Karpas-422 (cell line): ENCODE measurements at places on chromosomes 11 and 22. TPM values are rescaled to one million over a fixed set of nuclear protein-coding genes. Genes with fewer than 3 reads are reported as not detected.

Gene MRGPRF
- total RNA-seq = not detected in 2 replicates

Gene RASSF10
- total RNA-seq = not detected in 2 replicates

Gene OR8G5
- not detected in 2 replicates for total RNA-seq

Gene OR56A1
- not detected in 2 replicates for total RNA-seq

Gene RAB36
- 4.0 and 10.6 TPM in 2 replicates for total RNA-seq

Gene B4GALNT4
- total RNA-seq = not detected in 2 replicates

Gene CCDC73
- 2.5 and 3.0 TPM in 2 replicates for total RNA-seq

Gene TMEM45B
- total RNA-seq = not detected in 2 replicates

Gene SEPTIN5
- total RNA-seq = not detected in 2 replicates

Gene OR56B4
- total RNA-seq = not detected in 2 replicates

Gene OR5M3
- not detected in 2 replicates for total RNA-seq

Gene CD44
- total RNA-seq = 0.58 and 0.86 TPM in 2 replicates

Gene NLRP14
- 0.19 and 0.51 TPM in 2 replicates for total RNA-seq

Gene TRIOBP
- total RNA-seq = 14.6 and 45.6 TPM in 2 replicates

Gene TRPM5
- not detected in 2 replicates for total RNA-seq

DNA sequence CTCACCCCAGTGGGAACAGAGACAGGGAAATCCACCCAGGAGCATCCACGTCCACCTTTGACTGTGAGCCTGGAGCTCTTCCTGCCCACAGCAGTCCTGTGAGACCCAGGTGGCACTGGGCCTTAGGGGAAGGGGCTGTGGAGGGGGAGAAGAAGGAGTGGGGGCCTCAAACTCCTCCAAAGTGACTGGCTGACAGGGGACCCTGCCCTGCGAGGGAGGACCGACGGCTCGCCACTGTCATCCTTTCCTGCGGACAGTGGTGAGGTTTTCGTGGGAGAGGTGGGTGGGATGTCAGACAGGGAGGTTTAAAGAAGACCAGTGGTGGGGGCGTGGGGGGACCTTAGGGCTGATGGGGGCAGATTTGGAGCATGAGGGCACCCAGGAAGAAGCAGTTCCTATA lies 92.5 kb upstream of the LMO1 start:
- DNase-seq = no peak

DNA sequence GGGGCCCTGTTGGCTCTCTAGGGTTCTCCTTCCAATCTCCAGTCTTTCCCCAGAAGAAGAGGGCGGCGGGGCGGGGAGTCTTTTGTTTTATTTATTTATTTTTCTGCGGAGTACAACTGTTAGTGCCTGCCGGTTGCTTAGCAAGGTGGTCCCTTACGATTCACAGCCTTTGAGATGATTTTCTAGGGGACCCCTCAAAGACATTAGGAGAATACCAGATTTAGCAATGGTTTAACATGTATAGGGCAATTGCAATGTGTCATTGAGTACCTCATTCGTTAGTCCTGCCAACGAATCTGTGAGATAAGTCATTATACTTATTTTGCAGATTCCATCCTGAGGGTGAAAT lies 307 bp upstream of the MRPL16 start:
- no peak for DNase-seq

GRCh38 chr22:49824936-49825335 lies 2.7 kb downstream of the BRD1 start:
- DNase-seq = no peak

DNA sequence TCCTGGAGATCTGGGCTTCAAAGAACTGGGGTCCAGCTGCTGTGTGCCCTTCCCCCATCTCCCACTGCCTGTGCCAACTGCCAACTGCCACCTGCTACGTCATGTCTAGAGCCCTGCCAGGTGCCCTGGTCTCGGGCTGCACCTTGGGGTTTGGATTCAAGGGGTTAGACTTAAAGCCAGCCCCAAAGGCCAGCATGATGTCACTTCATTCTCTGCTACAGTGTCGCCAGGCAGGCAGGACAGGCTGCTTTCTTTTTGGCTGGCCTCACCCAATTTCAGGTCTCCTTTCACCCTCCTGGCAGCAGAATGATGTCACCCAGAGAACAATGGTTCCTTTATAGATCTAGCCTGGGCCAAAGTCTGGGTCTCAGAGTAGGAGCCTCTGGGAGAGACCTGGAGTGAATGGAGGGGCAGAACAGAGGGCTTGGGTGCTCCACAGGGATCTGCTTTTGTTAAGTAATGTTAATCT lies 79.5 kb upstream of the CRYBB3 start:
- DNase-seq = no peak

GRCh38 chr11:15291885-15292284 lies 177.2 kb downstream of the INSC start:
- DNase-seq = no peak

DNA sequence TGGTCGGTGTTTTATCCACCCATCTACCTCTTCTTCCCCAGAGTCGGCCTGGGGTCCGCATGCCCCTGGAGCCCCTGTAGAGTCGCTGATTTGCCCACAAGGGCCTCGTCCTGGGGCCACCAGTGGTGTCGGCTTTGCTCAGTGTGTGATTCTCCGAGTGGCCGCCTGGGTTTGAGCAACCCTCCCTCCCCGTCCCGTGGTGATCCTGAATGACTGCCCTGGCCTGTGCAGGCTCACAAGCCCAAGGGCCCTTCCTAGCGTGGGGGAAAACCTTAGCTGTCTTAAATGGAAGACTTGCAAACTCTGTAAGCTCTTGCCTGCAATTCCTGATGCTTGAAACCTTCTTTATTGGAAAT lies 128.3 kb downstream of the OSBP2 start:
- no peak for DNase-seq

GRCh38 chr11:125388611-125389010 lies 107.5 kb downstream of the FEZ1 start:
- DNase-seq = no peak

- no peak for DNase-seq
Observed at GRCh38 chr11:89327885-89328284, 150.2 kb downstream of the TYR start.

DNA sequence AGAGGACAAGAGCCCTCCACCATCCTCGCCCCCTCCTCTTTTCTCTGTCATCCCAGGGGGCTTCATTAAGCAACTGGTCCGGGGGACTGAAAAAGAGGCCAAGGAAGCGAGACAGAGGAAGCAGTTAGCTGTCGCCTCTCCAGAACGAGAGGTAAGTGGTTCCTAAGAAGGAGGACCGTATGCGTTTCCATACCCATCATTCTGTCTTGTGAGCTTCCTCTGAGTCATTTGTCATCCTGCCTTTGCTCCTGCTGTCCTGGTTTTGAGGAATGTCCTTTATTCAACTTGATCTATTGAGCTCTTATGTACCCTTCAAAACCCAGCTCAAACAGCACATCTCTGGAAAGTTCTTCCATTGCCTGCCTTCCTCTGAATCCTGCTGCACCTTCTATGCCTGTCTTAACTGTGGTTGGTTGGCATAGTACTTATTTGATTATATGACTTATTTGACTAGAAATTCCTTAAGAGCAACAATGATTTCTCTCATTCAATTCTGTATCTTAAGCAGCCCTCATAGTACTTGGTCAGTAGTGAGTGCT lies 21.3 kb downstream of the MYO18B start:
- DNase-seq = no peak

- DNase-seq = peak; percentile 85
Observed at GRCh38 chr11:64787526-64788320, 9.4 kb upstream of the SF1 start.

DNA sequence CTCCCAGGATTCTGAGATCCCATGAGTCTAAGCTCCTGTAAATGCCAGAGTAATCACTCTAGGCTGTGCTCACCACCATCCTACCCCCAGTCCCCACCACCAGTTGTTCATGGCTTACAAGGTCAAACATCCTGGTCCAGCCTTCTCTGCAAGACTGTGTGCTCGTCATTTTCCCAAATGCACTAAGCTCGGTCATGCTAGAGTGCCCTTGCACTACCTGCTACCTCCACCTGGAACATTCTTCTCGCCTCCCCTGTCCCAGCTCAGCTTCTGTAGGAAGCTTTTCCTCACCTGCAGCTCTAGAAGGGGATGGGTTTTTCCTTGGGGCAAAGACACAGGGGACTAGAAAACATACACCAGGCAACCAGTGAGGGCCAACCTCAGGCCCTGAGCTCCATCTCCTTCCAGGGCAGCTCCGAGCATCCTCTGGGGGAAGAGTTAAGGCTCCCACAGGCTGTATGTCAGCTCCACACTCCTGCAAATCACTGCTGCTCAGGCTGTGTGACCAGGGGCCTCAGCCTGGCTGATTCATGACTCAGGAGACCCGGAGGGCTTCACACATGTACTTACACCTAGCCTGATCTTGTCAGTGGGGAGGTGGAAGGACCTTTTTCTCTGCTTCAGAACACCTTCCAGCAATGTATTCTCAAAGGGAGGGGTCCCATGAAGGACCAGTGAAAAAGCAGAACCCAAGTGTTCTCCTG lies 37.2 kb upstream of the CSNK2A3 start:
- DNase-seq = no peak

- DNase-seq = no peak
Observed at GRCh38 chr11:12587333-12587991, 86.8 kb upstream of the TEAD1 start.

GRCh38 chr11:27064086-27064485 lies 23.5 kb downstream of the BBOX1 start:
- no peak for DNase-seq

DNA sequence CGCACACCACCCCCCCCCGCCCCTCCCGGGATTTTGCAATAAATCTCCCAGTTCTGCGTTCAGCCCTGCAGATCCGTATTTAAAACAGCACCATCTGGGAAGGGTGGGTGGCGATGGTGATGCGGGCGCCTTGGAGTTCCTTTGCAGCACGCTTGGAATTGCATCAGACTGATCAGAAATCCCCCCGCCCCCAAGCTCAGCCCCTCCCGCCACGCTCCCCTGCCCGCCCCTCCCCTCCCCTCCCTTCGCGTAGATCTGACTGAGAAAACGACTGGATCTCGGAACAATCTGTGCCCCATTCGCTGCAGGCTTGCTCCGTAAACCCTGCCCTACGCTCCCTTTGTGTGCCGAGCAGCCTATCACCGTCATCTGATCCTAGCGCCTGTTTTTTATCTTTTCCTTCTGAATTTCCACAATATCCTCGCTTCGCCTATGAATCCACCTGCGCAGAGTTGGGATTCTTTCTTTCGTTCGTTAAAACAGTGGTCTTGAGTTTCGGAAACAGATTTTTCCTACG lies 18.1 kb upstream of the BDNF start:
- no peak for DNase-seq

DNA sequence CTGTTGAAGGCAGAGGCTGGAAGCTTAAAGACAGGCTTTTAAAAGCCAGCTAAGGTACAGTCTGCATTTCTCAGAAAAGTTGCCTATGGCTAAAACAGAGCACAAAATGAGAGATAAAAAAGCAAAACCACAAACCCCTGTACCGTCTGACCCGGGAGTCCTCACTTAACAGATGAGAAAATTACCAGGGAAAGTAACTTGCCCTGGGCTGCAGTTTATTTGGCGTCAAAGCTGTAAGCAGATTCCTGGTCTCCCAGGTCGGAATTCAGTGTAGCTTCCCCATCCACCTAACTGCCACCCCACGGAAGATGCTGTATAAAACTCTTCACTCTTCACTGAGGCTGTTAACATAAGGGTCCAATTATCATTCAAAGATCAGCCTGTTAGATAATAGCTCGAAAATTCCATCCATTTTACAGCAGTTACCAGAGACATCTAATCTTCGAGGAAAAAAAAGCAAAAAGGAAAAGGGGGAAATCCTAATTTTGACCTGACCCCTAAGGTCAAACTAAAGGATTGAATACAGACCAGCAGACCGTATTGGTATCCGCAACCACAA lies 1.5 kb downstream of the TCF20 start:
- DNase-seq = no peak

GRCh38 chr22:38477585-38477984 lies 9.7 kb downstream of the KDELR3 start:
- DNase-seq = no peak

DNA sequence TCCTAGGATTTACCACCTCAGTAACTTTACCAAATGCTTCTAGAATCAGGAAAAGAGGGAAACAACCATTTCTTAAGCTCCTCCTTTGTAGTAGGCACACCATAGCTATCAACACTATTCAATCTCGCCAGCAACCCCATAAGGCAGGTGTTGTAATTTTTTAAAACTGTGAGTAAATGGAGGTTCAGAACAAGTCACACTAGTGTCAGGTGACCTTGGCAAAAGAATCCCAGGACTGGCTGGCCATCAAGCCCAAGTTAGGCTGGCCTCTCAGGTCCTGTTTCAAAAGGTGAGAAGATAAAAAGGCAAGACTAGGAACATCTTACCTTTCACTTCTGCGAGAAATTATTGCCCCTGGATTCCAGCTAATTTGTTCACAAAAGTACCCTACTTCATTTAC lies 713 bp downstream of the TOP3B start:
- DNase-seq = no peak

- DNase-seq = peak; percentile 5
Observed at GRCh38 chr11:70577948-70578347, 179.6 kb downstream of the CTTN start.

GRCh38 chr11:27184458-27185312 lies 144.1 kb downstream of the BBOX1 start:
- no peak for DNase-seq

DNA sequence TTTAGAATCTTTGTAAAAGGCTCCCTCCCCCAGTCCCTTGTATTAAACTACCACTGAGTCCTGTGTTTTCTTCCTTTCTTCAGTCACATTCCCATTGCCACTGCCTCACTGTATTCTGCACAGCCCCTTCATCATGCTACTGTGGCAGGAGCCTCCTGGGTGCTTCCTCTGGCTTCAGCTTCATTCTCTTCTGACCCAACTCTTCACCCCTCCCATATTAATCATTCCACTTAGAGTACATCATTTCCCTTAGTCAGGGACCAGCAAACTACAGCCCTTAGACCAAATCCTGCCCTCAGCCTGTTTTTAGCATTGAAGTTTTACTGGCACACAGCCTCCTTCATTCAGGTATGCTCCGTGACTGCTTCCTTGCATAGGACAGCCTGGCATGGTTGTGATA lies 127.7 kb upstream of the MTNR1B start:
- no peak for DNase-seq

- DNase-seq = no peak
Observed at GRCh38 chr11:11291041-11292015, 61.7 kb downstream of the CSNK2A3 start.

GRCh38 chr22:45585946-45586540 lies 83.4 kb downstream of the FBLN1 start:
- DNase-seq = no peak

- no peak for DNase-seq
Observed at GRCh38 chr11:100793525-100793924, 106.4 kb downstream of the ARHGAP42 start.

DNA sequence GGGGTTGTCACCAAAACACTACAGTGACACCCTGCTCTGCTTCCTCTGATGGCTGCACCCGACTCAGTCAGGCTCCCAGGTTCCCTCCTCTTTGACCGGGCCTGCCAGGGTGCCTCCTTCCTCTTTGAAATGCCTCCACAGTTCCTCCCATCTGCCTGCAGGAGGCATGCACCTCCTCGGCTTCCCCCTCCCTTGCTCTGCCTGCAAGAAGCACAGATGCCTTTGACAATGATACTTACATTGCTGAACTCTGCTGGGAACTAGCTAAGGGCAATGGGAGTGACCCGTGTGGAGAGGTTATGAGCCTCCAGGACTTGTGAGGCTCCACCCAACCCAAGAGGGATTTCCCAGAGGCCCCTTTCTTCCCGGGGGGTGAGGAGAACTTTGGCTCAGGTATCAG lies 674.1 kb downstream of the OPCML start:
- no peak for DNase-seq

- no peak for DNase-seq
Observed at GRCh38 chr22:38737302-38738060, 18.3 kb downstream of the SUN2 start.
